ENCODE measurements at places on chromosomes 7 and 10. TPM values are rescaled to one million over a fixed set of nuclear protein-coding genes. Genes with fewer than 3 reads are reported as not detected.

The NODAL gene
- 0.68 TPM for polyA plus RNA-seq

The SLC13A1 gene
- not detected for polyA plus RNA-seq

DNA sequence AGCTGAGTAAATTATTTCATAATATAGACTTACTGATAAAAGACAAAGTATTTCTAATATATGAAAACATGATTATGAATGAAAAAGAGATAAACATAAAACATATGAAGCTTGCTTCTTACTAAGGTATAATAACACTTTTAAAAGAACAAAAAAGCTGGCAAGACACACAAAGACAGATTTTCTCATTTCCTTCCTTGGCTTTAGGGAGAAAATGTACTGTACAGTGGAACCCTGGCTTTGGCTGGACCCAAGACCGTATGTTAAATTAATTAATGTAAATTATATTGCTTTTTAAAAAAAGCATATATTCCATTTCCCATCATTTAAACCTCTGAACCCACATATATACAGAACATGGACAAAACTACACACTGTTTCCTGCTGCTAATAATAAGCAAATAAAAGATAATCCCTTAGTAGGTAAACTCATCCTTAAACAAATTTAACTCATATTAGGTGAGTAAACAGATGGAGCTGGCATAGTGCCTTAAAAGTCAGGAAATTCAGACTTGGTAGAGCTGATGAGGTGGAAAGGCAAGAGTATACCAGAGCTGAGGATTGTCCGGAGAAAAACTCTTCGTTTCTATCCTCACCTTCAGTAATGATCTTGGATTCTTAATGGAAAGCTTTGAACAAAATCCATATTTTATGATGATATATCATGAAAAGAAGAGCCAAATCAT lies 1016.4 kb upstream of the KCND2 start:
- no peak for DNase-seq

GRCh38 chr10:75013007-75013406 lies 98.4 kb upstream of the SAMD8 start:
- DNase-seq, result no peak

The WIPF3 gene
- polyA plus RNA-seq, result 28.4 TPM

- no peak for DNase-seq
Measured at GRCh38 chr7:39091774-39092173, 114.1 kb downstream of the POU6F2 start.

The GDF2 gene
- not detected for polyA plus RNA-seq

- no peak for DNase-seq
Measured at GRCh38 chr10:131703941-131704340, 196.9 kb upstream of the PPP2R2D start.

DNA sequence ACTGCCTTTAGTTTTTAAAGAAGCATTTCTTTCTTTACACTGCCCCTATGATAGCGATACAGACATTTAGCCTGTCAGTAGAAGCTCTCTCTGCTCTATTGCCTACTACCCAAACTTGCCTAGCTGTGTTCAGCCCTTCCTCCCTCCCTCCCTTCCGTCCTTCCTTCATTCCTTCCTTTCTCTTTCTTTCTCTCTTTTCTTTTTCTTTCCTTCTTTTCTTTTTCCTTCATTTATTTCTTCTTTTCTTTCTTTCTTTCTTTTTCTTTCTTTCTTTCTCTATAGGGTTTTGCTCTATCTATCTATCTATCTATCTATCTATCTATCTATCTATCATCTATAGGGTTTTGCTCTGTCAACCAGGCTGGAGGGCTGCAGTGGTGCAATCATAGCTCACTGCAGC lies 7.1 kb upstream of the ZNF212 start:
- no peak for DNase-seq

- no peak for DNase-seq
Measured at GRCh38 chr7:122082670-122083069, 61.4 kb downstream of the AASS start.

DNA sequence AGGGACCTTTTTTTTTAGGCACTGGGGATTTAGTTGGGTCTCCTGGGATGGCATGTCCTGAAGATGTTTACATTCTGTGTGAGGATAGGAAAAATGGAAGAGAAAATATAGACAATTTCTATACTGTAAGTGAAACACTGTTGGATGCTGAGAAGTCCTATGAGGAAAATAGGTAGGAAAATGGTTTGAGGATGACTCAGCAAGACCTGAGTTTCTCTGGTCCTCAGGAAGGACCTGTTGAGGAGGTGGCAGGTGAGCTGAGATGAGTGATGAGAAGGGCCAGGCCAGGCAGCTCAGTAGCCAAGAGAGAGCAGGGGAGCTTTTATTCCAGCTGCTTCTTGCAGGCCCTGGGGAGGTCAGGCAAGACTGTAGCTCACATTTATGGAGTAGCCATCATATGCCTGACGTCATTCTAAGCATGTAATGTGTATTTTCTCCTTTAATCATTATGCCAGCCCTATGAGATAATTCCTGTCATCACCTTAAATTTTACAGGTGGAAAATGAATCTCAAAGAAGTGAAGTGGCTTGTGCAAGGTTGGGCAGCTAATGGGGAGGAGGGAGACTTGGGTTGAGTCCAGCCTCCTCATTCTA lies 19.1 kb upstream of the LRRC18 start:
- no peak for DNase-seq

GRCh38 chr10:24992512-24993133 lies 23.3 kb downstream of the ENKUR start:
- no peak for DNase-seq

The HMX3 gene
- not detected for polyA plus RNA-seq

The MPP7 gene
- polyA plus RNA-seq, result 2.3 TPM
